H4 (cell line): ENCODE measurements at places on chromosomes 5 and 9. TPM values are rescaled to one million over a fixed set of nuclear protein-coding genes. Genes with fewer than 3 reads are reported as not detected.
A peak's percentile ranks its signal among the peaks of the same experiment; 100 is the strongest.

DNA sequence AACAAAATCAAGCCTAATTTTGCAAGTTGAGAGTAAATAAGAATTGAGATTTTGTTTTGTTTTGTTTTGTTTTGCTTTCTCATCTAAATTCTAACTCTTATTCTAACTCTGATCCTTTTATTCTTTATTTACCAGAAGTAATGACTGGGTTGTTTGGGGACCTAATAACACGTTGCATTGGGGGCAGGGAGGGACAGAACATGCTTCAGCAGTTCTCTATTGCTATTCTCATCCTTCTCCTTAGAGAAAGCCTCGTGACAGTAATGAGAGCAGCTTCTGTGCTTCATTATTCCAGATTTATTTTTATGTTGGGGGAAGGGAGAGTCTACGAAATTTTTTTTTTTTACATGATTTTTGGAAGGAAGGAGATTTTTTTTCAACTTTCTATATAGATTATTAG lies 21.1 kb downstream of the CPEB4 start:
- DNase-seq, result no peak

DNA sequence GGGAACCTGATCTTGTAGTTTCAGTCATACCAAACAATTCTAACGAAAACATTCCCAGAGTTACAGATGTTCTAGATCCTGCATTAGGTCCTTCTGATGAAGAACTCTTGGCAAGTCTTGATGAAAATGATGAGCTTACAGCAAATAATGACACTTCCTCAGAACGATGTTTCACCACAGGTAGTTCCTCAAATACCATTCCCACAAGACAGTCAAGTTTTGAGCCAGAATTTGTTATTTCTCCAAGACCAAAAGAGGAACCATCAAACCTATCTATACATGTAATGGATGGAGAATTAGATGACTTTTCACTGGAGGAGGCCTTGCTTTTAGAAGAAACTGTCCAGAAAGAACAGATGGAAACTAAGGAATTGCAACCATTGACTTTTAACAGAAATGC lies 21.0 kb downstream of the RMI1 start:
- DNase-seq, result no peak

Gene TTC1
- total RNA-seq, result 63.9 and 90.1 TPM in 2 replicates

Gene SPINK7
- not detected in 2 replicates for total RNA-seq

Gene GRIN1
- total RNA-seq, result not detected in 2 replicates

GRCh38 chr5:12623408-12623807 lies 719.2 kb upstream of the CTNND2 start:
- peak; percentile 47 for DNase-seq

- DNase-seq, result no peak
Observed at GRCh38 chr5:85512896-85513295, 1104.8 kb upstream of the COX7C start.

GRCh38 chr9:69822116-69822750 lies 1.6 kb downstream of the CFAP95 start:
- no peak for DNase-seq

GRCh38 chr9:127835991-127836516 lies 18.4 kb downstream of the ENG start:
- DNase-seq, result no peak

- no peak for DNase-seq
Observed at GRCh38 chr5:57317341-57317740, 143.5 kb downstream of the GPBP1 start.

DNA sequence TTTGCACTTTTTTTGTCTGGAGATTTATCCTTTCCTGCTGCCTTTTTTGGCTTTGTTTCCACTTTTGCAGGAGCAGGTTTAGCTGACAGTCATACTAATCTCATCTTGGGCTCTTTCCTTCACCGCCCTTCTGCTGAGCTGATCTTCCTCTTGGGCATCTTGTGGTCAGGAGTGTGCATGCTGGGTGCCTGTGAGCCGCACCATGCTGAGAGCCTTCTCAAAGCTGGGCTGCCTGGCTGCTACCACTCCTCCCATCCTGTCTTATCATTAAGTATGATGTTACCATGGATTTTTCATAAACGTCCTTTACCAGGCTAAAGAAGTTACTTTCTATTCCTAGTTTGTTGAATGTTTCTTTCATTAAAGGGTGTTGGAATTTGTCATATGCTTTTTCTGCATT lies 49.5 kb upstream of the MCCC2 start:
- no peak for DNase-seq

Gene CCL28
- total RNA-seq, result not detected in 2 replicates

- peak; percentile 39 for DNase-seq
Observed at GRCh38 chr5:15203376-15203775, 296.6 kb upstream of the FBXL7 start.

DNA sequence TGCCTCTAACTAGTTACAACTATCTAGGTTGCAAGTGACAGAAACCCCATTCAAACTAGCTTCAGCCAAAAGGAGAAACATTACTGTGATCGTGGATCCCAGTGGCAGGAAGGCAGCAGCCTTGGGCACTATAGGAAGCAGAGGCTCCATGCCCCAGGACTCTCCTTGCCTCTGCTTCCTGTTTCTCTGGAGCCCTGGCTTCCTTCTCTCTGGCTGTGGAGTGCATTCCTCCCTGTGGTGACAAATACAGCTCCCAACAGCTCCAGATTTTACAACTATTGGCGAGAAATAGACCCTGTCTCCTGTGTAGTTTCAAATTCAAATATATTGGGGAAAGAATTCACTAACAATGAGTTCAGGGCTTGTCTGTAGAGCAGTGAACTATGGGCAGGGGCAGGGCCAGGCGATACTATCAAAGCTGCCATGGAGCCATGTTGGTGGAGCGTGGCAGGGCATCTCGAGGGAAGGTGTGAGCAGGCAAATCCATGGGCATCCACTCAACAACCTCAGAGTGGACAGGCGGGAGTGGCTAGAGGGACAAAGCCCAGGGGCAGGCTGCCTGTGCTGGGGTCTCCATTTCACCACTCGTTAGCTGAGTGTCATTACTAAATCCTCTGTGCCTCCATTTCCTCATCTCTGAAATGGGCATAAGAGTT lies 189.5 kb downstream of the ERCC6L2 start:
- DNase-seq, result no peak

DNA sequence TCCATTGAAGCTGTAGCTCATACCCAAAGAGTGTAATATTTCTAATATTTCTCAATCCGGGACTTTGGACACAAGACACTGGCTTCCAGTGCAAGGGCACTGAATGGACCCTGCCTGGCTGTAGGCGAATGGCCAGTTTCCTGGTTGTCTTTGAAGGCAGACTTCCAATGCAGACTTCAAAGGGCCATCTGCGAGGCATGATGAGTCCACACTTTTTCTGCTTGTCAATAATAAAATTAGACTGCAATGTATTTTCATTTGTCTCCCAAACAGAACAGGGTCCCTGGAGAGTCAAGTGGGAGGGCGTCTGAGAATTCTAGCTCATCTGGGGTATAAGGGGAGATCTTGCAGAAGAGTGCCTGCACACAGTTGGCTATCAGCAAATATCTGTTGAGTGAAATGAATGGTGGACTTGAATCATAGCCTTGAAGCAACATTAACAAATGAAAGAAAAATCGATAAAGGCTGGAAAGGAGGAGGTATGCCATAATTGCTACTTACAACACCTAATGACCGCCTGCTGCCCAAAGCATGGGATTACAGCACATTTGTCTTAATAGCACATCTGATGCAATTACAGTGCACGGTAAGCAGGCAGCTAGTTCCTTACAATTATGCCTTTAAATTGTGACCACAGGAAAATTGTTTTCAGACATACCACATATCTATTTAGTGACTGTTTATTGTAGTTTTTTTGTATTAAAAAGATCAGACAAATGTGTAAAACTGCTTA lies 137.5 kb downstream of the ARHGEF28 start:
- peak; percentile 44 for DNase-seq

DNA sequence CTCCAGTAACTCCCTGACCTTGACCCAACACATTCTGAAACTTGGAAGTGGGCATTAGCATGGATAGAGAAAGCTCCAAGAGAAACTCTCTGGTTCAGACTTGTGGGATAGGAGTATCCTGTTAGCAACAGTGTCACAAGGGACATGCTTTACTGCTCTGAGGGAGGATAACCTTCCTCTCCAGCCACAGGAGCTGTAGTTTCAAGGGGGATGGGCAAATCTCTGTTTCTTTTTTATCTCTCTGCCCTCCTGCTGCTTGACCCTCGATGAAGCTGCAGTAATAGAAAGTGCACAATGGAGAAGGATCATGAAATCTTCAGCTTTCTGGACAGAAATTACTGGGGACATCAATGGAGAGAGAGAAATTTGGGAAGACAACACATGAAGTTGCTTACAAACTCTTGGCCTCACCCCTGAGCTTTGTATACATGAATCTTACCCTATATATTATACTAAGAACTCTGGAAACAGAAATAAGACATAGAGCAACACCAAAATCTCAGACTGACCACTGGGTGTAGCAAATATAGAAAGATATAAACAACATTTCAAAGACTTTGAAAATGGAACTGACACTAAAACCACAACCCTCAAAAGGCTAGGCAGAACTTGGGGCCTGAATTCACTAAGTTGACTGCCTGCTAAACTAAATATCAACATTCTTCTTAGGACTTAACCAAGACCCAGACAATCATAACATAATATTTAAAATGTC lies 471.0 kb upstream of the MEF2C start:
- no peak for DNase-seq

GRCh38 chr5:35035271-35035670 lies 12.5 kb downstream of the AGXT2 start:
- DNase-seq, result no peak

Gene SPINK6
- total RNA-seq, result not detected in 2 replicates
